Spinal cord (tissue), 10 donors: ENCODE measurements at places on chromosomes 5 and 9.

DNA sequence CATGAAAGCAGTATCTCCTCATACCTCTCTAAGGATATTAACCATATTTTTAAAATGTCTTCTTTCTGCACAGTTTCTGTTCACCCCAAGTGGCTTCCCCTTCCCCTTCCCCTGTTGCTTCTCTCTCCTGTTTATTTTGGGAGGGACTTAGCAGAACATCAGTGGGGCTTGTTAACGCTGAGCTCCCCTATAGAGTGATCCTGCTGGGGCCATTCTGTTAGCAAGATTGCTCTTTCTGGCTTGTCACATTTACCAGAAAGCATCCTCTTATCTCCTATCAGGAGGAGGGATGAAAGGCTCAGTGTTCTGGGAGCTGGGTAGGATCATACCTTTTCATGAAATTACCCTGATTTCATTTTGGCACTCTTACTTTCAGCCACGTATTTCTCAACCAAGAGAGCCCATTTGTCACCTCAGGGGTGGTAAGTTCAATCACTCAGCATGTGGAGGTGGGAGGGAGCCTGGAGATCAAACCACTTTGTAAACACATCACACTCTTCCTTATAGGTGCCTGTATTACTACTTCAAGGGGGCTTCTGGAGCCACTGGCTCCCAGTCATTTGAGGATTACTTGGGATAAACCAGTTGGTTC lies 16.7 kb downstream of the NXNL2 start:
- no peak for DNase-seq

- DNase-seq, result no peak
Observed at GRCh38 chr9:21685502-21685901, 116.9 kb upstream of the MTAP start.

DNA sequence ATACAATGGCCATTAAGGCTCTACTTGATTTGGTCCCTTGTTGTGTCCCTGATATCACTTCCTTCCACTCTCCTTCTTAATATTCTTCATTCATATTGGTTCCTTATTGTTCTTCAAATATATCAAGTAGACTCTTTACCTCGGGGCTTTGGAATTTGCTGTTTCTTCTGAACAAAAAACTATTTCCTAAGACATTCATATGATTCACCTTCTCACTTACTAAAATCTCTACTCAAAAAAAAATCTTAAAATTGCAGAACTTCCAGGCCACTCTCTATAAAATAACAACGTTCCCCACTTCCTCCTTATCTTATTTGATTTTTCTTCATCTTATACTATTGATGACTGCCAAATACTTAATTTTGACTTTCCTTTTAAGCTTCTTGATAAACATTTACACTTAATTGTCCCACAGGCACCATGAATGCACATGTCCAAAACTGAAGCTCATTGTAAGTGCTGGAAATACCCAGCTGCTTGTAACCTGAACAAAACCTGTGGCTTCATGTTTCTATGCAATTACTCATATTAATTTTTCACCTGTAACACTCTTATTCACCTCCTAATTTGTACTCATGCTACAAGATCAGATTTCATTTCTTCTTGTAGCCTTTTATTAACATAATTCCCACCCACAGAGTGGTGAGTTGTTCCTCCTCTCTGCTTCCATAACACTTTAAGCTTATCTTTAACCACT lies 58.4 kb upstream of the NUDT12 start:
- DNase-seq, result no peak

- DNase-seq, result peak; percentile 98
Observed at GRCh38 chr9:128066713-128067644, at the start of gene NAIF1. TSS of gene NAIF1 (minus strand) at chr9:128067320. CDS start at chr9:128067101, 219 bp downstream.

DNA sequence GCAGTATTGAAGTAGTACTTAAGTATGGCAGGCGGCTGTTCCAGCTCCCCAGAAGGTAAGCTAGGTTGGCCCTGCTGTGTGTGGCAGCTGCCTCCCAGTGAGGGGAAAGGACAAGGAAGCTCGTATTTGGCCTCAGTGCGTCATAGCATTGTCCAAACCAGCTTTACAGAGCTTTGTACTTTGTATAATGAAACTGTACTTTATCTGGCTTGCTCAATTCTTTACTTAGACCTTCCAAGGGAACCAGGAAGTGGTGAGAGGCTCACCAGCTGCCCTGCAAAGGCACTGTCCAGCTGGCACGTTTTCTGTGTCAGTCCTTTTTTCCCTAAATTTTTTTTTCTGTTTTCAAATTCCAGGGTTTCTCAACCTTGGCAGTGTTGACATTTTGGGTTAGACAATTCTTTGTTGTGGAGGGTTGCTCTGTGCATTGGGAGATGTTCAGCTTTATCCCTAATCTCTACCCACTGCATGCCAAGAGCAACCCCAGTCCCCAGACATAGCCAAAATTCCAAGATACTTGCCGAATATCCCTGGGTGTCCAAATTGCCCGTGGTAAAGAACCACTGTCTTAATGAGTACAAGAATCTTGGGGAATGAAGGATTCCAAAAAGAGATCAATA lies 474.5 kb downstream of the LRRC70 start:
- no peak for DNase-seq

DNA sequence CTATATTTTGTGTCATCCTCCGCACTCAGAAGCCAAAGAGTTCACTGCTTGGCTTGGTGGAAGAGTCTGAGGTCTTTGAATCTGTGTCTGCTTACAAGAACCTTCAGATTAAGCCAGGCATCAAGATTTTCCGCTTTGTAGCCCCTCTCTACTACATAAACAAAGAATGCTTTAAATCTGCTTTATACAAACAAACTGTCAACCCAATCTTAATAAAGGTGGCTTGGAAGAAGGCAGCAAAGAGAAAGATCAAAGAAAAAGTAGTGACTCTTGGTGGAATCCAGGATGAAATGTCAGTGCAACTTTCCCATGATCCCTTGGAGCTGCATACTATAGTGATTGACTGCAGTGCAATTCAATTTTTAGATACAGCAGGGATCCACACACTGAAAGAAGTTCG lies 19.2 kb downstream of the TIGD6 start:
- DNase-seq, result no peak

DNA sequence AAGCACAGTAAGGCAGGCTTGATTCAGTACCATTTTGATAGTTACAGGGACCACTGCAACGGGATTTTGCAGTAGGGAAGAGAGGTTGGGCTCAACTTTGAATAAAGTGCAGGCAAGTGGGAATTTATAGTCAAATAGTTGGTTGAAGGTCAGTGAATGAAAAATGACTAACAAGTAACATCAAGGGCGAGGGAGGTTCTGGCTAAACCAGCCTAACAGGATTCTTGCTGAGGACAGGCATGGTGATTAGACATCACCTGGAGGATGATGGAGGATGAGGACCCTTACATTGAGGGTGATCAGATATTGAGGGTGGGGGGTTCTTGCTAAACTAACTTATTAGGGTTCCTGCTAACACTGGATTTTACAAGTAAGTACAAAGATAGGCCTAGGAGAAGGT lies 66.1 kb upstream of the SMC5 start:
- no peak for DNase-seq

- DNase-seq, result no peak
Observed at GRCh38 chr5:58394339-58394738, 65.5 kb downstream of the PLK2 start.

DNA sequence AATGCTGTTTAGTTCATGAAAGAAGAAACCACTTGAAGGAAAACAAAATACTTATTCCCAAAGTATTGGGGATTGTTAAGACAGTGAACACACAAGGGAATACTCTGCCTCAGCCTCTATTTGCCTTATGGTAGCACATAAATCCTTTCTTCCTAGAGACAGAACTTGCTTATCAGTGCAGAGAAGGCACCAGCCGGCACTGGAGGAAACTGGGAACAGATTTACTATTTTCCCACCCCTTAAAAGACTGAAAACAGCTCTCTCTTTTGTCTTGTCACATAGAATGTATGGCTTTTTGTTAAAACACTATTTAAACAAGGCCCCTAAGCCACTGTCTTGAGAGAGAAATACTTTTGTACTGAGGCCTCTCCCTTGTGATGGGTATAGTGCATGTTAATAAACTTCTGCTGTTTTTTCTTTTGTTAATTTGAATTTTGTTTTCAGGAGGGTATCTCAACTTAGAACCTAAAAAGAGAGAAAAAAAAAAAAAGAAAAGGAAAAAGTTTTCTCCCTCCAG lies 40.7 kb upstream of the EDIL3 start:
- peak; percentile 15 for DNase-seq

GRCh38 chr9:122213589-122214413 lies 15.0 kb downstream of the LHX6 start:
- no peak for DNase-seq

DNA sequence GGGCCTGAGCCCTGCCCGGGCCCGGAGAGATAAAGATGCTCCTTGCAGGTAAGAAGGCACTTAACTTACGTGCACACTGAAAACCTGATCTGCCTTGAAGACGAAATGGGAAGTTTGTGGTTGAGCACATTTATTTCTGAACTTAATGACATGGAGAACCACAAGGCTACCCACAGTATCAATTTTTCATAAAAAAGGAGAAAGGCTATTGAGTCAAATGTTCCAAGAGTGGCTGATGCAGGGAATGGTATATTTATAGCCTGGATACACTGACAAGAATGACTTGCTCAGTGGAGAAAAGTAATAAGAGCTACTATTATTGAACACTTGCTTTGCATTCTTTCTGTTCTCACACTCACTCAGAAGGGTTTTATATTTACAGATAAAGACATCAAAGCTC lies 419.3 kb downstream of the ACTL7B start:
- no peak for DNase-seq

GRCh38 chr9:974996-975739 lies 1.3 kb upstream of the DMRT3 start:
- no peak for DNase-seq

- DNase-seq, result no peak
Observed at GRCh38 chr5:119118000-119118399, 47.1 kb downstream of the DMXL1 start.

DNA sequence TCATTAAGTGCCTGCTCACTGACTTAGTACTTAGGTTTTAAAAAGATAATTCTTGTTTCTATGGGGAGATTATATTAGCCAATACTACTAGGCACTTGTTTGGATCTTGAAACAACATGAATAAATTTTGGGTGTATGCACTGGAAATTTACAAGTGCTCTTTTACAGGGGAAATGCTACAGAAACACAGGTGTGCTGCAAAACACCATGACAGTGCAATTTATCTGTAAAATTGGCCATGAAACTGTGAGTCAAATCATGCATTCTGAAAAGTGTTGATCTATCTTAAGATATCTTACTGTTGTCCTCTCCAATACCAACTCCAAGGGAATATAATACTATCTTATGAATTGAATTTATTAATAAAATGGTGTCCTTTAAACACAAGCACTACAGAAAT lies 12.1 kb upstream of the PCDHB1 start:
- DNase-seq, result no peak
